ENCODE measurements at places on chromosomes 4 and X. TPM values are rescaled to one million over a fixed set of nuclear protein-coding genes. Genes with fewer than 3 reads are reported as not detected.

TSPAN7 gene
- total RNA-seq: 49.1 TPM

PNMA6E gene
- total RNA-seq: not detected

DNA sequence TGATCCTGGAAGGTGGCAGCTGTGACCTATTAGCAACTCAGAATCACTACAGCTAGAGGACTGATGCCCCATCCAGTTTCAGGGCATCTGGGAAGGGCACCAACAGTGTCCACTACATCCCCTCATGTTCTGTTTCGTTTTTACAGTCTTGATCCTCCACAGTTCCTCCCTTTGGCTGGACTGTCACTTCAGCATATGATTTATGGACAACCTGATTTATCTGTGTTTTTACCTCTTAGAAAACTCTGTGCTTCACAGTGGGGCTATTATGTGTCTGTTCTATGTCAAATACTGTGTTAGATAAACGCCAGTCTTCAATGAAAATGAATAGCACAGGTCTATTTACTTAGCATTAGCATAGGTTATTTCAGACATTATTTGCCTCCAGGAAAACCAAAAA is 63.1 kb upstream of the GRPR start:
- no peak for DNase-seq

DNA sequence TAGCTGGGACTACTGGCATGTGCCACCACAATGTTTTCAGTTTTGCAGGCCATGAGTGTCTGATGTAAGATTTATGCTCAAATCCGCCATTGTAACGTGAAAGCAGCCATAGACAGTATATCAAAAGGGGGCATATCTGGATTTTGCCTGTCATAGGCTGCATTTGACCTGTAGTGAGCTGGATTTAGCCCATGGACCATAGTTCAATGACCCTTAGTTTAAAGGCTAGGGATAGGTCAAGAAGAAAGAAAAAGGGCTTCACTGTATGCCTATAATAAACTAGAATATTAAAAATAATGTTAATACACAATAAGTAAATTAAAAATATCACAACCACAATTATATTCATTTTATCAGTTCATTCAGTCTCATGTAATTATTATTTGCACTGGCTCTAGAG is 181.8 kb downstream of the STIM2 start:
- no peak for DNase-seq

GRCh38 chr4:130026185-130026584 is 930.2 kb downstream of the C4orf33 start:
- DNase-seq: no peak

GRCh38 chr4:184994623-184995010 is 23.7 kb upstream of the HELT start:
- no peak for DNase-seq

SLC30A9 gene
- 24.1 TPM for total RNA-seq

GRCh38 chr4:179872755-179873154 is 2370.4 kb upstream of the TENM3 start:
- no peak for DNase-seq

- peak; percentile 38 for DNase-seq
Observed at GRCh38 chrX:39519030-39519488, 578.7 kb downstream of the BCOR start.

CPLX1 gene
- 4.2 TPM for total RNA-seq

AGTR2 gene
- 13.4 TPM for total RNA-seq

DNA sequence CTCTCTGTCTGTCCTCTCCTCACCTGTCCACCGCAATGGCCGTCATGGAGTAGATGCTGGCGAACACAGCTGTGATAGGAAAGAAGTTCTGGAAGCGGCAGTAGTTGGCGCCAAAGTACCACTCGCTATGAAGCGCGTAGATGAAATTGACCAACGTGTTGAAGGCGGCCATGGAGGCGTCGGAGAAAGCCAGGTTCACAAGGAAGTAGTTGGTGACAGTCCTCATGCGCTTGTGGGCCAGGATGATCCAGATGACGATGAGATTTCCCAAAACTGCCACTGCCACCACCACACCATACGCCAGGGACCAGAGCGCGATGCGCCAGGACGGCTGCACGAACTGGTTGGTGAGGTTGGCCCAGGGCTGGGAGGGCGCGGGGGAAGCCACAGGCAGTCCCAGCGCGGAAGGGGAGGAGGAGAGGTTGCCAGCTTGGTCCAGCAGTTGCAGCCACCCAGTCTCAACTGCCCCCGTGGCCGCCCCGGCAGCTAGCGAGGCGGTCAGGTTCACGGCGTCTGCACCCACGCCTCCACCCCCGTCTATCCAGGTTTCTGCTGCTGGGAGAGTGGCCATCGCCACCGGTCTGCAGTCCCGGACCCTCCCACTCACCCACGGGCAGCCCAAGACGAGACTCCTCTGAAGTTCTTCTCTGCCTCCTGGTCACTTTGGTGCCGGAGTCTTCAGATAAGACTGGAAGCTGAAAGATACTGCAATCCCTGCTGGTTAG is 518 bp downstream of the TACR3 start:
- DNase-seq: peak; percentile 78

DNA sequence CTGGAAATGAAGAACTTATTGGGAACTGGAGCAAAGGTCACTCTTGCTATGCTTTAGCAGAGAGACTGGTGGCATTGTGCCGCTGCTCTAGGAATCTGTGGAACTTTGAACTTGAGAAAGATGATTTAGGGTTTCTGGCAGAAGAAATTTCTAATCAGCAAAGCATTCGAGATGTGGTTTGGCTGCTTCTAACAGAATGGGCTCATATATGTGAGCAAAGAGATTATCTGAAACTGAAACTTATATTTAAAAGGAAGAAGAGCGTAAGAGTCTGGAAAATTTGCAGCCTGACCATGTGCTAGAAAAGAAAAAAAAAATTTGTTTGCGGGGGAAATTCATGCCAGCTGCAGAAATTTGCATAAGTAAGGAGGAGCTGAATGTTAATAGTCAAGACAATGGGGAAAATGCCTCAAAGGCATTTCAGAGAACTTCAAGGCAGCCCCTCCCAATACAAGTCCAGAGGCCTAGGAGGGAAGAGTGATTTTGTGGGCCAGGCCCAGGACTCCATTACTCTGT is 35.9 kb upstream of the PAPSS1 start:
- no peak for DNase-seq

DNA sequence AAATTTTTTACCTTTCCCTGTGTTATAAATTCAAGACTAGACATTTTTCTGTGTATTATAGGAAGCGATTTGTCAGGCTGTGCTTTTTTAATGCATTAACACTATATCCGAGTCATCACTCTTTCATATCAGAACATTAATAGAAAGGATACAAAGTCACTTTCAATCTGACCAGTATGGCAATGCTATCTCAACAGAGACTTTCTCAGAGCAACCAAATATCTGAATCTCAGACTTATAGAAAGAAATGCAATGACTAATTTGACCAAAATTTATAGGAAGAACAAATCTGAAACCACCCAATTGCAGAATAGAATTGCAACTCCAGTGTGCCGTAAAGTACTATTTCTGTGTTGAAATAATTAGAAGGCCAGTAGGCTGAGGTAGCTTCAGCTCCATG is 473 bp upstream of the TKTL2 start:
- no peak for DNase-seq

CASP6 gene
- total RNA-seq: 29.5 TPM

ZNF595 gene
- 36.7 TPM for total RNA-seq

FAT4 gene
- 20.1 TPM for total RNA-seq

ZFP92 gene
- 2.7 TPM for total RNA-seq
